ENCODE measurements at places on chromosomes 13 and 19. TPM values are rescaled to one million over a fixed set of nuclear protein-coding genes. Genes with fewer than 3 reads are reported as not detected.

CLEC11A gene
- 1.9 TPM for total RNA-seq

GJB6 gene
- total RNA-seq, result 54.5 TPM

RAD23A gene
- total RNA-seq, result 122 TPM

ZNF431 gene
- total RNA-seq, result 2.6 TPM

SMIM17 gene
- not detected for total RNA-seq

ZIC2 gene
- total RNA-seq, result not detected

CGB8 gene
- not detected for total RNA-seq

CEACAM4 gene
- total RNA-seq, result not detected

LHB gene
- not detected for total RNA-seq

VSTM1 gene
- total RNA-seq, result not detected

IRS2 gene
- total RNA-seq, result 6.0 TPM

DACH1 gene
- total RNA-seq, result not detected

ERICH6B gene
- total RNA-seq, result not detected

CALR3 gene
- total RNA-seq, result 0.16 TPM

PGLYRP1 gene
- total RNA-seq, result not detected

APOC4 gene
- not detected for total RNA-seq

ZNF829 gene
- total RNA-seq, result 1.7 TPM

ALOX5AP gene
- total RNA-seq, result 1.1 TPM

ZNF529 gene
- total RNA-seq, result 3.0 TPM

PINLYP gene
- 6.6 TPM for total RNA-seq

MYO1F gene
- total RNA-seq, result 0.31 TPM

GPR12 gene
- total RNA-seq, result not detected

LPAR2 gene
- 37.4 TPM for total RNA-seq

OVOL3 gene
- total RNA-seq, result not detected

SIGLEC12 gene
- total RNA-seq, result not detected

ZSWIM9 gene
- total RNA-seq, result 1.7 TPM

TEAD2 gene
- 20.5 TPM for total RNA-seq

RNU6-9 gene
- total RNA-seq, result not detected

CCDC122 gene
- total RNA-seq, result 7.4 TPM

CGB3 gene
- not detected for total RNA-seq

CCDC70 gene
- total RNA-seq, result not detected

TEX26 gene
- total RNA-seq, result not detected

SPIB gene
- not detected for total RNA-seq

URAD gene
- total RNA-seq, result not detected

KISS1R gene
- total RNA-seq, result not detected

LRFN3 gene
- total RNA-seq, result 12.7 TPM

ZDHHC20 gene
- 38.6 TPM for total RNA-seq

LYL1 gene
- total RNA-seq, result 0.53 TPM

LRRC63 gene
- total RNA-seq, result not detected

SHANK1 gene
- 0.04 TPM for total RNA-seq

ZNF541 gene
- not detected for total RNA-seq

APOE gene
- total RNA-seq, result 74.5 TPM

ZNF44 gene
- total RNA-seq, result 3.2 TPM

FFAR3 gene
- total RNA-seq, result not detected

CYTH2 gene
- 23.5 TPM for total RNA-seq

ZNF177 gene
- 0.08 TPM for total RNA-seq

ADGRE2 gene
- 2.5 TPM for total RNA-seq

NMRK2 gene
- total RNA-seq, result not detected

ATP4B gene
- not detected for total RNA-seq

LSM14A gene
- 42.3 TPM for total RNA-seq

ZNF723 gene
- total RNA-seq, result not detected

ZNF793 gene
- total RNA-seq, result 1.9 TPM

PRR12 gene
- 6.0 TPM for total RNA-seq

ZIC5 gene
- not detected for total RNA-seq

PLA2G4C gene
- total RNA-seq, result 0.70 TPM

EDNRB gene
- total RNA-seq, result not detected

KRTDAP gene
- total RNA-seq, result 1.4 TPM

Measured in hair follicular keratinocyte (primary cell).